ENCODE measurements at places on chromosomes 4 and X. TPM values are rescaled to one million over a fixed set of nuclear protein-coding genes. Genes with fewer than 3 reads are reported as not detected.

GRCh38 chr4:157701695-157701994, 471.2 kb downstream of the GASK1B start:
- no peak overlapping the region for H3K4me3 ChIP-seq
- H3K27ac ChIP-seq, result no peak overlapping the region
- H3K27me3 ChIP-seq, result no peaks in the 10 kb centered on the region

The AFF1 gene
- total RNA-seq, result 50.6 TPM

DNA sequence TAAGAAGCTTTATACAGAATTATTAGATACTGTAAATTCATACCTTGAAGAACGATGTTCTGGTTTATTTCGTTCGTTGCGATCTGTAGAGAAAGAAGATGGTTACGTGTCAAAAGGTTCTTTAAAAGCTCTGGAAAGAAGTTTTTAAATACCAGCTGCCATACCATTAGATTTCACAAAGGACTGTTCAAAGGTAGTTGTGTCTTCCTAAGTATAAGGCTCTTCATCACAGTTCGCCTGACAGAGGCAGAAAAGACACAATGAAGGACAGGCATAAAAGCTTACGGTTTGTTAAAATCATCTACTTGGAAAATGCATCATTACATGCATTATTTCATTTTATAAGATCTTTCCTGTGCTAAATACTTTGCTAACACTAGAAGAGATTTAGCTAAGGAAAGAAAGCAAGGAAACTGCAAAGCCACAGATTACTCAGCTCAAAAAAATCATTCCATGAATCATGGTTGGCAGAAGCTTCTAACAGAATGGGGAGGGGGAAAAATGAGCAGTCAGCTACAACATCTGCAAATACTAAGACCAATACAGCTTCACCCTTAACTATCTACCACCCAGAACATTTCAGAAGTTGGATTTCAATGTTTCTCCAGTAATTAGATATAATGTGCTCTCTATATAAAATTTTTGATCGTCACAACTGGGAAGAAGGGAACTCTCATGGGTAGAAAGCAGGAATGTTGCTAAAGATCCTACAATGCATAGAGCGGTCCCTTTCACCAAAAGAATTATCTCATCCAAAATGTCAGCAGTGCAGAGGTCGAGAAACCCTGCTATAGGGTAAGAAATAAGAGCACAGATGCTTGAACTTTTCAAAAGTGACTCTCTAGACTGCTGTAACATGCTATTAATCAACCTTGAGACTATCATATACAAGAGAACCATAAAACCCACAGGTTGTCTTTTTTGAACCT, 50.7 kb upstream of the PRSS48 start:
- H3K27ac ChIP-seq, result no peak overlapping the region
- no peaks in the 10 kb centered on the region for H3K36me3 ChIP-seq
- no peaks in the 10 kb centered on the region for H3K4me1 ChIP-seq
- peaks cover 26% of the 10 kb centered on the region for H3K27me3 ChIP-seq
- H3K4me3 ChIP-seq, result no peak overlapping the region
- no peak for DNase-seq

The ADH1C gene
- total RNA-seq, result not detected

The CYLC1 gene
- total RNA-seq, result not detected

DNA sequence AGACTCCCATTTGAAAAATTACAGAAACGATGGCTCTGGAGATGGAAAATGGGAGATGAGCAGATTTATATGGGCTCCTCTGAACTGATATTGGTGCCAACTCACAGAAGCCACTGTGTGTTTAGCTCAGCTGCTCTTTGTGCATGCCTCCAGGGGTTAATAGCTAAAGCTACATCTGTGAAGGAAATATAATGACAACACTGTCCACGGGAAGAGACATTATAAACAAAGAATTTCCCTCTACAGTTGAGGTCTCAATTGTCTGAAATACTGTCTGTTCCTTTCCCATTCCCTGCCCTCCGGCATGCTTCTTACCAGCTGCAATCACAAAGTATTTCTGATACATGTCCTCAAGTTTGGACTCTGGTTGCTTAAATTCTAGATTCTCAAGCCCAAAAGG, 40.4 kb downstream of the PPA2 start:
- no peaks in the 10 kb centered on the region for H3K27me3 ChIP-seq
- H3K4me1 ChIP-seq, result peaks cover 14% of the 10 kb centered on the region
- H3K4me3 ChIP-seq, result no peak overlapping the region
- H3K36me3 ChIP-seq, result peaks cover 67% of the 10 kb centered on the region
- DNase-seq, result no peak

DNA sequence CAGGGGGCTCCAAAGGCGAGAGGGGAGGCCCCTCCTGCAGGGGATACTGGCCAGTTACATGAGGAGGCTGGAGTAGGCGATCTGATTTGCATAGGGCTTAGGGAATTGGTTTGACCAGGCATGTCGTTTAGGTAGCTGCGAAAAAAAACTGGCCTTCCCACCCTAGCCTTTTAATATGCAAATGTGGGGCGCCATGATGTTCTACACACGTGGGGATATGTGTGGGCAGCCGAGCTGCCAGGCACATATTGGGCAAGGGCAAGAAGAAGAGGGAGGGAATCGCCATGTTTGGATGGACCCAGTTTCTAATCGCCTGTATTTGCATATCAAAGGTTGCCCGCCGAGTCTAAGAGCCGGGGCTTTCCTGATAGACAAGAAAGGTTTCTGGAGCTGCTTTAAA, 121.3 kb downstream of the PRKX start:
- no peaks in the 10 kb centered on the region for H3K27me3 ChIP-seq
- no peak overlapping the region for H3K27ac ChIP-seq
- H3K36me3 ChIP-seq, result peaks cover 3% of the 10 kb centered on the region
- H3K4me1 ChIP-seq, result no peaks in the 10 kb centered on the region

The AWAT1 gene
- total RNA-seq, result not detected

Data from activated naive CD4-positive, alpha-beta T cell treated with anti-CD3 and anti-CD28 coated beads for 36 hours (primary cell).